ENCODE measurements at places on chromosomes 12 and 14. TPM values are rescaled to one million over a fixed set of nuclear protein-coding genes. Genes with fewer than 3 reads are reported as not detected.

DNA sequence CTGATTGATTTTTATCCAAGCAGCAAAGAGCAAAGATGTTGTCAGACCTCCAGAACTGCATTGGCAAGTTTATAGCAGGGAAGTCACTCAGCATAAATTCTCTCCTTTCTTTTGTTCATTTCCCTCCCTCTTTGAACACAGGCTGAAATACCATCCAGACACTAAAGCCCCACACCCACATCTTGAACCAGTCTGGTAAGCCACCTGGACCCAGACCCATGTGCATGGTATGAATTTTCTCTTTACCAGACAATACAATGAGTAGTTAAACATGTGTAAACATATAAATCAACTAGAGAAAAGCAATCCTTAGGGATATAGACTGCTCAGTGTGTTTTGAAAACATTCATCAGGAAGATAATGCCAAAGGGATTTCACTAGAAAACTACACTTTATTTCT lies 488.3 kb upstream of the FLRT2 start:
- no peak for DNase-seq

GRCh38 chr14:49106741-49107667 lies 479.2 kb downstream of the RPS29 start:
- no peak for DNase-seq

DNA sequence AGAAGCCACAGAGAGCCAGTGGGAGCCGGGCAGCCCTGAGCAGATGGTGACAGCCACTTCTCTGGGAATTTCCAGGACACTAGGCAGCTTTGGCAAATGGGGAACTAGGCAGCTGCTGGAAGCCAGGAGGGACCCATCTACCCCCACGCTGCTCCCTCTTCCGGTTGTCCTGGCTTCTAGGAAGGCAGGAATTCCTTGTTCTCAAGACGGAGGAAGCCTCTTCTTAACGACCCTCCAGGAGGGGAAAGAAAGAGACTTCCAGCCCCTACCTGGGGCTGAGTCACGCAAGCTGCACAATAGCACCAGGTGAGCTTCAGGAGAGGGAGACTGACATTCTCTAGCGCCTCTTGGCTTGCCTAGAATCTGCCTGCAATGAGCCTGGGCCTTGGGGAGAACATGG lies 141.5 kb downstream of the ANO2 start:
- DNase-seq = no peak

Gene SPTB
- total RNA-seq = 5.6 TPM

Gene FAR2
- 16.9 TPM for total RNA-seq

Gene SERPINA10
- total RNA-seq = not detected
